ENCODE measurements at places on chromosomes 13 and 19.
A peak's percentile ranks its signal among the peaks of the same experiment; 100 is the strongest.

GRCh38 chr13:38686577-38687245, at the start of gene FREM2:
Gene FREM2 (plus strand): TSS chr13:38687077. CDS start chr13:38687345, 268 bp downstream.
- DNase-seq = peak; percentile 26

GRCh38 chr19:49512970-49513745, 697 bp downstream of the FCGRT start:
- DNase-seq = no peak

GRCh38 chr19:32231020-32231419, 114.4 kb upstream of the ZNF507 start:
- DNase-seq = no peak

GRCh38 chr13:25469169-25469525, 97.4 kb downstream of the ATP8A2 start:
- DNase-seq = no peak

DNA sequence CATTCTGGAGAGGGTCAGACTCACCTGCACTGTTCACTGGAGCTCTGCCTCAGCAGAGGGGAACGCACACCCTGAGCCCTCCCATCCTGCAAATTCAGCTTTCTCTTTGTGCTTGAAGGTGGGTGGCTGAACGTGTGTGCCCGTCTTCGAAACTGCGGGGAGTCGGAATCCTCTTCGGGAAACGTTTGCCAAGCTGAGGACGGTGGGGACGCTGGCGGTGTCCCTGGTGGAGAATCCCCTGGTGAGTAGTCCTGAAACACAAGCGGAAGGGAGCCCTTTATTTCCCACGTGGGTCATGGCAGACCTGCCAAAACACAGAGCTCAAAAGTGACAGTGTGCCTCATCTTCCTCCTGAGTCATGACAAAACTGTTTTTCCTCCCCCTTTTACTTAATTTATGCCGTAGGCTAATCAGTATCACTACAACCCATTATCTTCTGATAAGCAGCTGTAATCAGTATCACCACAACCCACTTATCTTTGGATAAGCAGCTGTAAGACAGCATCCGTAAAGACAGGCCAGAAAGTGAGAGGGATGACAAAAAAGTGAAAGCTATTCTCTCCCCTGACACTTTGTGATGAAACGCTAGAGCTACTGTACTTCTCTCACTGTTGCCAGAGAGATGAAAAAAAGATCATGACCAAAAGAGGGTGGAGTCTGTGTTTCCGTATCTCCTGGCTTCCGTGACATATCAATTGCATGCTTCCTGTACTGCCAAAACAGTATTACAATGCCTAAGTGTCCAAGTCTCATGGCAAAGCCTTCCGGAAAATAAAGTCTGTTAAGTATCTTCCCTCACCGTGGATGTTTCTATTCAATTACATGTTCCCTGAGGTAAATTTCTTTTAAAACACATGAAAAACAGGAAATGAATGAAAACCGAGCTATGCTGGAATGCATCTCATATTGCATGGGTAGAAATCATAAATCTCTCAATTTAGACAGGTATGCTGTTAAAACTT, 155.5 kb downstream of the TBC1D4 start:
- no peak for DNase-seq

DNA sequence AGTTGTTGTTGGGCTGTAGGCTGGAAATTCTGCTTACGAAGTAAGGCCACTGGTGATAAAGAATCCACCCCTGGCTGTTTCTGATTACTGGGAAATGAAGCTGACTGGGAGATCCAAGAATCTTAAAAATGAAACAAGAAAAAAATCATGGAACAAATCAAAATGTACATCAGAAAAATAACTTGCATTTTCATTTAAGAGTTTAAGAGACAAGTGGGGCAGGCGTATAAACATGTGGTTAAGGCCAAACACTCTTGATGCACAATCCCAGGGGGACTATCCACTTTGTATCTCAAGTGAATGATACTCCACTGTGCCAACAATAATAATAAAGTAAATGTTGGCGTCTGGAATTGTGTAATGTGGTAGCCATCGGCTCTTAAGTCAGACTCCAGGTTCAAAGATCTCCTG, 24.6 kb downstream of the ZMYM5 start:
- DNase-seq = no peak

DNA sequence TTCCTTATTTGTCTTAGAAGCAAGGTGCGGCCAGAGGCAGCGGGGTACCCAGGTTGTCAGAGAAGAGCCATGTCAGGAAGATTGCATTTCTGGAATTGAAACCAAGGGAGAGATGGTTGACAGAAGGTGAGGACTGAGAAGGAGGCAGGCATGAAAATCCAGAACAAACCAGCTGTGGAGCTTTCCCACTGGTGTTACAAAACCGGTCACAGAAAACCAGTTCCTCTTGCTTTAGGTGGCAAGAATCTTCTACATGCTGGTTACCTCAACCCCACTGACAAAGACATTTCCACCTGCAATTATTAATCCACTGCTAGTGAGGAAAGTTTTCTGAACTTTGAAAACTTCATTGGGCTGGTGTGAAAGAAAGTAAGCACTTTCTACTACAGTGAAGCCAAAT, 64.0 kb upstream of the MED4 start:
- DNase-seq = no peak

DNA sequence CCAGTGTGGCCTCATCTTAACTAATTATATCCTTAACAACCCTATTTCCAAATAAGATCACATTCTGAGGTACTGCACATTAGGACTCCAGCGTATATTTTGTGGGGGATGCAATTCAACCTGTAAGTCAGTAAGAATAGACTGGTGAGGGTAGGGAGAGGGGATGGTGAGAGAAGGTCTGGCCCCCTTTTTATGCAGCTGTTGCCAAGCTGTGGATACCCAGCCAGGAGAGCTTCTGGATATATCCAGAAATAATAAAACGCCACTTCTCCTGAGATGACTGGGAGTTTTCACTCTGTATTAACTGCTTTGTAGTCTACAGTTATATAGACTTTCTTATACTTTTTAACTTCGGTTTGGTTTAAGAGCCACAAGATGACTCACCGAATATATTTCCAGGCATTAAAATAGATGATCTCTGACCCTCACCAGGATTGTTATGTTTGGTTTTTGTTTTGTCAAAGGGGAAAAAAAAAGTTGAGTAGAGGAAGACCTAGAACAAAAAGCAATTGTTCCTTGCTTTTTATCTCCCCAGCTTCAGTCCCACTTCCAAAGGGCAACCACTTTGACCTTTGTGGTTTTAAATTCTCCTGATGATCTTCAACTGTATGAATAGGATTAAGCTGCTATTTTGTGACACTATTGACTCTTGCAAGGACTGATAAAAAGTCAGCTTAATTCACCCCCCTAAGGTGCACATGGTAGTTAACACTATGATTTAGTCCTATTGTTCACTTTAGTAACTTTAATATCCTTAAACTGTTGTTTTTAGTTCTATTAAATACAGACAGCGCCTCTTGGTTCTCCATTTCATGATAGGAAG, 3.1 kb upstream of the NEK3 start:
- no peak for DNase-seq

- no peak for DNase-seq
Observed at GRCh38 chr13:41937388-41937787, 23.5 kb downstream of the VWA8 start.

- no peak for DNase-seq
Observed at GRCh38 chr13:112889351-112890290, 79.4 kb upstream of the MCF2L start.

DNA sequence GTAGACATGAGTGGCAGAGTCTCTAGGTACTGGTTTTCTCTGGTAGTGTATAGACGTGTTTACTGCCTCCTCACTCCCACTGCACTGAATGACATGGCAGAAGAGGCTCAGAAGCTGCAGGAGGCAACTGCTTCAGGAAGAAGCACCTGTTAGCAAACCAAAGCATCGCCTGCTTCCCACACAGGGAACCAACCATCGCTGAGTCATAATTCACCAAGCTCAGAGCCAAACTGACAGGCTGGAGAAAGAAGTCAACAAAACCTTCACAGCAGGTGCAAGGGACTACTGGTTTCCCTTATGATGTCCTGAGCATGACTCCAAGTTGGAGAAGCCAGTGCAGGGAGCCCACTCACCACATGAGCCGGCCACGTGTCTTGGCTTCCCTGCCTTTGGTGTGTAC, 69.8 kb downstream of the KCTD12 start:
- DNase-seq = no peak

DNA sequence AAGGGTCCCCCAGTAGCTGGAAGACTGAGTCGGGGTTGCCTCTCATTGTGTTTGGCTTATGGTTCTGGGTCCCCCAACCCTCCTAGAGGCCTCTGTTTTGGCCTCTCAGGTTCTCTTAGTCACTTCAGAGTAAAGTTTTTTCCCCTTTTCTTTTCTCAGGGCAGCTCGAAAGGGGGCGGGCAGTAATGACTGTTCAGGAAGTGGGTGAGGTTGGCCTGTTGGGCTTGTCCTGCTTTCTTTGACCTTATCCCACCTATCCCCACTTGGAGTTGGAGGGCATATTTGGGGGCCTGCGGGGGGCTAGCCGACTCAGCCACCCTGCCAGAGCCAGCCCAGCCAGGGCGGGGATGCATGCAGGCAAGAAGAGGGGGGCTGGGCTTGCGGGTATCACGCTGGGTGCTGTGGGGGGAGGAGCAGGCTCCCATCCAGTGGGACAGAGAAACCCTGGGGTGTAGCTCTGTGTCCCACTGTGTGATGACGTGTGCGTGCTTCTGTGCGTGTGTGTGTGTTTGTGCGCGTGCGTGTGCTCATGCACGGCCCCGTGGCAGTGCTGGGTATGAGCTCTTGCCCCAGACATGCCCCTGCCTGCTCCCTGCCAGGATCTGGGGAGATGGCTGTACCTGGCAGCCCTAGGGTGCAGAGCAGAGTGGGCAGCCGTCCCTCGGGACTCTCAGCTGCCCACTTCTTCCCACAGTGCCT, 1.4 kb downstream of the CIC start:
- DNase-seq = peak; percentile 67

GRCh38 chr13:30572859-30573275, 44.9 kb upstream of the USPL1 start:
- peak; percentile 58 for DNase-seq

GRCh38 chr19:43351998-43352746, 1.3 kb upstream of the CD177 start:
- no peak for DNase-seq

- no peak for DNase-seq
Observed at GRCh38 chr13:41995946-41996345, 35.0 kb upstream of the VWA8 start.

DNA sequence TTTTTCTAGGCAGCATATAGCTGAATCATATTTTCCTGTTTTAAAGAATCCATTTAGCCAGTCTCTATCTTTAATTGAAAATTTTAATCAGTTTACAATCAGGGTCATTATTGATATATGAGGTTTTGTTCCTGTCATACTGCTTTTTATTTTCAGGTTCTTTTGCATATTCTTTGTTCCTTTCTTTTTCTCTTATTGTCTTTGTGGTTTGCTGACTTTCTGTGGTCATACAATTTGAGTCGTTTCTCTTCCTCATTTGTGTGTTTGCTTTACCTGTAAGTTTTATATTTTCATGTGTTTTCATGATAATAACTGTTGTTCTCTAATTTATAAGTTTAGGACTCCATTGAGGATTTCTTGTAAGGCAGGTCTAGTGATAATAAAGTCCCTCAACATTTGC, 812.6 kb downstream of the DACH1 start:
- no peak for DNase-seq

GRCh38 chr13:29947839-29948238, 97.4 kb upstream of the UBL3 start:
- DNase-seq = no peak

DNA sequence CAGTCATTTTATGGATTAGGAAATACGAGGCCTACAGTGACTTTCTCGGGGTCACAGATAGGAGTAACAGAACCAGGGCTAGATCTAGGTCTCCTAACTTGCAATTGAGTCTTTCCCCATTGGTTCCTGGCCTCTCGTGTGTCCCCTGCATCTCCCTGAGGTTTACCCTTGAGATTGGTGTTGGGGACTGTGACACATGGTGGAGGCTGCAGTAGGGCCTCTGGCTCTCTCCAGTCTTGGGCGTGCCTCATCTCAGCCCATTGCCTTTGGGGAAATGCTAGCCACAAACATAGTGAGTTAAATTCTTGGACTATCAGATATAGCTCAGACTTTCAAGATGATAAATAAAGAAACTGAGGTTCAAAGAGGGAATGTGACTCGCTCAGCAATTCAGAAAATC, 212.1 kb downstream of the KCNRG start:
- no peak for DNase-seq

- DNase-seq = no peak
Observed at GRCh38 chr13:52169839-52170238, 10.4 kb upstream of the NEK3 start.

DNA sequence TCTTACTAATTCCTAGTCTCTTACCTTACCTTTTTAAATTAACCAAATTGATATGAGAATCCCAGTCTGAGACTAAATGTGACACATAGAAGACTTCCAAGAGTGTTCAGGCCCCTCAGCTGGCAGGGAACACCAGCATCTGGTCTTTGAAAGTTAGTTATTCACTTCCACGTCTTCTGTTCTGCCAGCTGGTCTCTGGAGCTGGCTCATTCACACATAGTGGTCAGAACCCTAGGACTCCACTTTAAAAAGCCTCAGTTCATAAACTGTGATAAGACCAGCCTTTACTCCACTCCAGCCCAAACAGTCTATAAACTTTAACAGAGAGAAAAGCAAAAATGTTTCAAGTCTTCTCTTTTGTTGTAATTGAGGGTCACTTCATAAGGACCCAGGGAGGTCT, 263.0 kb downstream of the DCT start:
- DNase-seq = no peak

Data from midbrain (tissue), 1 donor.